ENCODE measurements at places on chromosomes 13 and 19.

- no peak for DNase-seq
These were observed 34.6 kb upstream of the SOX1 start for GRCh38 chr13:112032186-112032993.

- no peak for DNase-seq
These were observed 24.2 kb upstream of the C1QTNF9B start for GRCh38 chr13:23921451-23921888.

DNA sequence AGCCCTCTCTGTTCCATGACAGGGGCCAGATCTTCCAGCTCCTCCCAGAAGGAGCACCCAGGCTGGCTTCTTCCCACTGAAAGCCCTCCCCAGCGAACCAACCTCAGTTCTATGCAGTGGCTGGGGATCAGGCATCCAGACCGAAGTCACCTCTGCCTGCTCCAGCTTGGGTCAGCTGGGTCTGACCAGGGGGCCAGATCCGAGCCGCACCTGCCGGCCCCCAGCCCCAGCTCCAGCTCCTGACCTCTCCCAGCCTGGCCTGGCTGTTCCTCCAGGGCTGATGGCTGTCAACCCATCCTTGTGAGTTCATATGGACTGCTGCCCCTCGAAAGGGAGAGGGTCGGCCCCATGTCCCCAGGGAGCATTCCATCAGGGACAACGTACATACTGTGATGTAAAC, 8.0 kb downstream of the TSSK6 start:
- no peak for DNase-seq

- DNase-seq, result no peak
These were observed 3.8 kb upstream of the LTBP4 start for GRCh38 chr19:40597329-40597838.

GRCh38 chr13:39245688-39246087, 207.4 kb downstream of the NHLRC3 start:
- DNase-seq, result no peak

DNA sequence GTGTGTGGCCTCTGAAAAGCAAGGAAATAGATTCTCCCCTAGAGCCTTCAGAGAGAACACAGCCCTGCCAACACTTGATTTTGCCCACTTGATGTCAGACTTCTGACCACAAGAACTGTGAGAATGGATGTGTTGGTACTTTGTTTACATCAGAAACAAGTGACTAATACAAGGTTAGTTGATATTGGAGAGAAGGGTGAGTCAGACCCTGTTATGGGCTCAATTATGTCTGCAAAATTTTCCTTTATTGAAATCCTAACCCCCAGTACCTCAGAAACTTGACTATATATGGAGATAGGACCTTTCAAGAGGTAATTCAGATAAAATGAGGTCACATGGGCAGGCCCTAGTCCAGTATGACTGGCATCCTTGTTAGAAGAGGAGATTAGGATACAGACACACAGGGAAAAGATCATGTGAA, 226.7 kb downstream of the RFC3 start:
- no peak for DNase-seq

DNA sequence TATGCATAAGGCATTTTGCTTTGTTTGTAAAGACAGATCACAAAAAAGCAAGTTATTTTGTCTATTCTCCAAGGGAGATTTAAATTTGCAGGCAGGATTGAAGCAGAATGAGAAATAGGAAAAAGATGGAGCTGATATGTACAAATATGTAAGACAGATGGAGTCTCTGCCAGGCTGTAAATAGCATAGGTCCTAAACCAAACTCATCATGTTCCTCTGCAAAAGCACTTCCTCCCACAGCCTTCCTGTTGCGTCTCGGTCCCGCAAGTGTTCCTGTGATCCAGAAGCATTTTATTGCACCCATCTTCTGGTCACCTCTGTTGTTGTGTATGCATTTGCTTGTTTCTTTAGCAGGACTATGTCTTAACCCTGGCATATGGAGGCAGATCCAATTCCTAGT, 95.7 kb upstream of the CLDN10 start:
- DNase-seq, result no peak

GRCh38 chr13:54165581-54166215, 1137.1 kb downstream of the OLFM4 start:
- no peak for DNase-seq

GRCh38 chr13:66915596-66916185, 314.4 kb downstream of the PCDH9 start:
- no peak for DNase-seq

- DNase-seq, result no peak
These were observed 305.3 kb downstream of the TEX29 start for GRCh38 chr13:111625526-111626315.

GRCh38 chr13:25874907-25875306, 176.9 kb downstream of the SHISA2 start:
- no peak for DNase-seq

- peak; percentile 96 for DNase-seq
These were observed at the start of gene DNAAF3 for GRCh38 chr19:55166530-55167268. Gene DNAAF3 (minus strand): TSS chr19:55166613. CDS start chr19:55166413, 200 bp downstream.

DNA sequence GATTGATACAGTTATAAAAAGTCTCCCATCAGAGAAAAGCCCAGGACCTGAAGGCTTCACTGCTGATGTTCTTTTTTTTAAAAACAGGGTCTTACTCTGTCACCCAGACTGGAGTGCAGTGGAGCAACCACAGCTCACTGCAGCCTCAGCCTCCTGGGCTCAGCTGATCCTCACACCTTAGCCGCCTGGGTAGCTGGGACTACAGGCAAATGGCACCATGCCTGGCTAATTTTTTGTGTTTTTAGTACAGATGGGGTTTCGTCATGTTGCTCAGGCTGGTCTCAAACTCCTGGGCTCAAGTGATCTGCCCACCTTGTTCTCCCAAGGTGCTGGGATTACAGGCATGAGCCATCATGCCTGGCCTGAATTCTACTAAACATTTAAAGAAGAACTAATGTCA, 33.1 kb downstream of the TEX29 start:
- DNase-seq, result no peak

DNA sequence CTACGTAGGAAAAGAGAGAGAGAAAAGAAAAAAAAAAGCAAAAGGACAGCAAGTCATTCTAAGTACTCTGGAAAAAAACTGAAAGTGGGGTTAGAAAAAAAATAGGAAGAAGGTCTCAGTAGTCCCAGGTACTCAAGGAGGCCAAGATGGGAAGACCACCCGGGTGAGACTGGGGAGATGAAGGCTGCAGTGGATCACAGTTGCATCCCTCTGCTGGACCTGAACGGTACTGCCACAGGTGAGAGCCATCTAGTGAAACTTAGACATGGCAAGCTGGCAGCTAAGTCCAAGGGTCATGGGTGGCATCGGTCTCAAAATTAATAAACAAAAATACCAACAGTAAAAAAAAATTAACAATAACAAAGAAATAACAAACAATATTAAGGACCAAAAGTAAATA, 41.0 kb upstream of the ZNF91 start:
- no peak for DNase-seq

- DNase-seq, result no peak
These were observed 74.8 kb downstream of the ABCC4 start for GRCh38 chr13:95226476-95226875.

DNA sequence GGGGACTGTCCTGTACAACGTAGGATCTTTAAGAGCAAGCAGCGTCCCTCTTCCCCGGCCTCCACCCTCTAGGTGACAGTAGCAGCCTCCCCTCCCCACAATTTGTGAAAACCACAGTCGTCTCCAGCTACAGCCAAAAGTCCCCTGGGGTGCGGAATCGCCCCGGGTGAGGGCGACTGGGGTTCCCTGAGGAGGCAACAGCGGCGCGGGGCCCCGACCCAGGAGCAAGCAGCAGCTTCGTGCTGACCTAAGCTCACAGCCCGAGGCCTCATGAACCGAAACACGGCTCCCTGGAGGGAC, 322 bp downstream of the ZNF558 start:
- DNase-seq, result peak; percentile 40

DNA sequence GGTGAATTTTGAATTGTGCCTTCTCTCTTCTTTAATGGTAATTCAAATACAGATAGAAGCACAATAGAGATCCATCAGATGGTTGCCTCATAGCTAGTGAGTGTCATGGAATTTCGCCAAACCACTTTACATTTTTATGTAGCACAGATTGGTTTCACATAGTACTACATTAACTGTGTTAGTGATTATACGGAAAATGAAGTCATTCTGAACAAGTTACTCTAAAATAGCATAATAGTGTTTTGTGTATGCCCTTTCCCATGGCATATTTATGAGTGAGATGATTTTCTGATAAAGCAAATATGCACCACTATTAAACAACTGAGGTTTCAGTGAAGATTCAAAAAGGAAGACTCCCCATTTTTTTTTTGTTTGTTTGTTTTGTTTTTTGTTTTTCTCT, 1623.5 kb downstream of the PCDH9 start:
- no peak for DNase-seq

- no peak for DNase-seq
These were observed 7.0 kb downstream of the DPF1 start for GRCh38 chr19:38216785-38217641.

- DNase-seq, result no peak
These were observed 2.9 kb downstream of the CD70 start for GRCh38 chr19:6587998-6588507.

GRCh38 chr13:113357529-113357928, 6.4 kb downstream of the GRTP1 start:
- no peak for DNase-seq

- DNase-seq, result no peak
These were observed 7.3 kb downstream of the PLPPR3 start for GRCh38 chr19:814152-815078.

DNA sequence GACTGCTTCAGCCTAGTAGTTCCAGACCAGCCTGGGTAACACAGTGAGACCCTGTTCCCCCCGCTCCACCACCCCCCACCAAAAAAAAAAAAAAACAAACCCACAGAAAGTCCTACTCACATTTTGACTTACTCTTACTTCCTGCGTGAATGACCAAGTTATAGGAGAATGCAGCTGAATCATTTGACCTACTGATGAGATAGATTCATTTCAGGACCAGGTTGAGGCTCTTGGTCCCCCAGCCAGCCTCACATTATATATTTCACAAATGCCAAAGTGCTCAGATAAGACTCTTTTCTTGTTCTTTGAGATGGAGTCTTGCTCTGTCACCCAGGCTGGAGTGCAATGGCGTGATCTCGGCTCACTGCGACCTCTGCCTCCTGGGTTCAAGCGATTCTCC, 70.2 kb downstream of the KLF5 start:
- DNase-seq, result no peak

GRCh38 chr13:109834973-109835720, 48.8 kb upstream of the IRS2 start:
- DNase-seq, result peak; percentile 30

DNA sequence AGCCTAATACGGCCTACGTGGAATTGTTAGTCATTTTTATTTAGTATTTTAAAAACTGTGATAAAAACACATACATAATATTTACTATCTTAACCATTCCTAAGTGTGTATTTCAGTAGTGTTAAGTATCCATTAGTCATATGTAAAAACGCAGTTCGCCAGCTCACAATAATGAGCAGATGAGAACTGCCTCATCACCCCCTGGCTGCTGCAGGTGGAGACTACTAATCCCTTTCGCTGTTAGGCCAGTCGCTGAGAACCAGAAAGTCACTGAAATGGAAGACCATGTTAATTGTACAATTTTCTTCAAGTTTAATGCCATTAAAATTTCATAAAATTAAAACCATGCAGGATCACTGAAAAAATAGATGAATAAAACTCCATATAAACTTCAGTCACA, 1.6 kb downstream of the ESD start:
- DNase-seq, result no peak

DNA sequence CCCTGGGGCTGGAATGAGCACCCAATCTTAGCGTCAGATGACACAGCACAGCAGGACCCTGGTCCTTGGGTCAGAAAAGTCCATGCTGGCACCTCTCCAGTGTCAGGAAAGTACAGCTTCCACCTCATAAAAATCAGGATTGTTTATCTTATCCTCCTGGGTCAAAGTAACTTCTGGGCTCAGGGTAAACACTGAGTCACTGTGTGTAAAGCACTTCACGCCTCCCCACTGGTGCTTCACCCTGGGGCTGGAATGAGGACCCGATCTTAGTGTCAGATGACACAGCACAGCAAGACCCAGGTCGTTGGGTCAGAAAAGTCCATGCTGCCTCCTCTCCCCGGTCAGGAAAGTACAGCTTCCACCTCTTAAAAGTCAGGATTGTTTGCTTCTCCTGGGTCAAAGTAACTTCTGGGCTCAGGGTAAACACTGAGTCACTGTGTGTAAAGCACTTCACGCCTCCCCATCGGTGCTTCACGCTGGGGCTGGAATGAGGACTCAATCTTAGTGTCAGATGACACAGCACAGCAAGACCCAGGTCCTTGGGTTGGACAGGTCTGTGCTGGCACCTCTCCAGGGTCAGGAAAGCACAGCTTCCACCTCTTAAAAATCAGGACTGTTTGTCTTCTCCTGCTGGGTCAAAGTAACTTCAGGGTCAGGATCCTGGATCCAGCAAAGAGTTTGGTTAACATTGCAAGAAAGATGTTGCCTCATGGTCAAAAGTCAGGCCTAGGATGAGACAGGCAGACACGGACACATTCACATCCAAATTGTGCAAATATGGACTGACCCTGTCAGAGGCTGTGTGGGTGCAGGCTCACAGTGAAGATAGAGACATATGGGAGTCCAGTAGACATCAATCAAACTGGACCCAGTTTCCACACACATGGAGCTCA, 39.2 kb upstream of the CYP2A7 start:
- no peak for DNase-seq

DNA sequence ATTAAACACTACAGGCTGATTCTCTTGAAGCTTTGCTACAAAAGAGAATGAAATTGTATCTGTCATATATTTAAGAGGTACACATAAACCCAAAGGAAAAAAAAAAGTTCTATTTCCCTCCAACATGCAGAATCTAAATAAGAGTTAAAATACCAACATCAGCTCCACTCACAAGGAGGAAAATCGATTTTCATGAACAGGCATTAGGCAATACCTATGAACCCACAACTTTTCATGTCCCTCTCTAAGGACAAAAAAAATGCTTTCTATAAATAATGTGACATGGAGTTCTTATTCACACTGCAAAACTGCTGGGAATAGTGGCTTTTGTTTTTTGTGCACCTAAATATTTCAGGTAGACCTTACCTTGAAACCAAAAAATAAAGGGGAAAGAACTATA, 192.5 kb downstream of the KLF12 start:
- DNase-seq, result no peak

GRCh38 chr13:91017031-91017668, 330.3 kb upstream of the MIR17HG start:
- no peak for DNase-seq

- DNase-seq, result no peak
These were observed 170.1 kb downstream of the OLFM4 start for GRCh38 chr13:53198736-53199135.
